NCI-H146 (cell line): ENCODE measurements at places on chromosomes 6 and 20.

DNA sequence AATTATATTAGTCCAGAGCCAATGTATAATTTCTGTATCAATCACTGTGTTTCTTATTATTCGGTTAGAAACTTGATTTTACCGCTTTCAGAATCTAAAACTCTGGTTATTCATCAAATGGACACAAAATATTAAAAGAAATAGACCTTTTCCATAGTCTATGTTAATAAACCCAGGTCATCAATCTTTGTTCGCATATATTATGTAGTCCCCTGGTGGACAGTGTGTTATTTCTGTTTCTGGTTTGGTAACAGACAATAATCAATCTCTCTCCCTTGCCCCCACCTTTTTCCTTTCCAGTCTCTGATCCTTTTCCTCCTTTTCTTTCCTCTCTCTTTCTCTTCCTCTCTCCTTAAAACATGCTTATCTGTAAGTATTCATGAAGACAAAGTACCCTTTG, 139.0 kb downstream of the FLRT3 start:
- peak; percentile 3 for DNase-seq

- DNase-seq = no peak
Measured at GRCh38 chr20:13166011-13166410, 55.1 kb upstream of the ISM1 start.

DNA sequence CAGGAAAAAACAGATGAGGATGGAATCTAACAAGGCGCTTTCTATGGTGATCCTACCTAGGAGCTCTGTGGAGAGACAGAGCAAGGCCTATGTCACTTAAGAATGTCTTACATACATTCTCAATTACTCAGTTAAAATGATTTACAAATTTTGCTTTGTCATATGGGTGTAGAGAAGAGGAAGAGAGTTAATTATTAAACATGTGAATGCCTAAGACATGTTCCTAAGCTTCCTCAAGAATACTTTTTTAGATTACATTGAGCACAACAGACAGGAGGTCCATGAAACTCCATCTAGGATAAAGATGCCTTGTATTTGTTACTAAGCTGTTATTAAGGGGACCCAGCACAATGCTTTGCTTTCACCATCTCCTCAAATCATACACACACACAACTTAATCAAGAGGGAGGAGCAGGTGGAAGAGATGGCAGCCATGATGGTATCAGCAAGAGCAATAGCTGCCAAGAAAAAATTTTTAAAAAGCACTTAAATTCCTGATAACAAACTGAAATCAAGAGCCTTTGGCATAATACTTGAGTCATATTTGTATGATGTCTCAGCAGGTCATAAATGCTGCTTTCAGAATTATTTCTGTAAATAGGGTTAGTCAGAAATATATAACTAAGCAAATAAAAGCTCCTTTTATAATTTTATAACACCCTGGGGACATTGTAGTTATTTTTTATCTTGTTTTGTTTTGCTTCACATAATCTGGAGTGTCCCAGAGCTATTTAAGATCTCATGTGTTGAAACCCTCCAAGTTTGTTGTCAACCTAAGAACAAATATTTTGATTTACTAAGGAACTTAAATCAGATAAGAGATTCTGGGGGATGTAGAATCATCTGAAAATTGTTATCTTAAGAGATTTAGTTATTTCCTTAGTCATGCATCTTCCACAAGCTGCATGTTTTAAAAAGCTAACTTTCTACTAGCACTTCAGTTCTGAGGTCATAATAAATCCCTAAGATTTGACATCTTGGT, 70.0 kb upstream of the CD2AP start:
- DNase-seq = no peak

DNA sequence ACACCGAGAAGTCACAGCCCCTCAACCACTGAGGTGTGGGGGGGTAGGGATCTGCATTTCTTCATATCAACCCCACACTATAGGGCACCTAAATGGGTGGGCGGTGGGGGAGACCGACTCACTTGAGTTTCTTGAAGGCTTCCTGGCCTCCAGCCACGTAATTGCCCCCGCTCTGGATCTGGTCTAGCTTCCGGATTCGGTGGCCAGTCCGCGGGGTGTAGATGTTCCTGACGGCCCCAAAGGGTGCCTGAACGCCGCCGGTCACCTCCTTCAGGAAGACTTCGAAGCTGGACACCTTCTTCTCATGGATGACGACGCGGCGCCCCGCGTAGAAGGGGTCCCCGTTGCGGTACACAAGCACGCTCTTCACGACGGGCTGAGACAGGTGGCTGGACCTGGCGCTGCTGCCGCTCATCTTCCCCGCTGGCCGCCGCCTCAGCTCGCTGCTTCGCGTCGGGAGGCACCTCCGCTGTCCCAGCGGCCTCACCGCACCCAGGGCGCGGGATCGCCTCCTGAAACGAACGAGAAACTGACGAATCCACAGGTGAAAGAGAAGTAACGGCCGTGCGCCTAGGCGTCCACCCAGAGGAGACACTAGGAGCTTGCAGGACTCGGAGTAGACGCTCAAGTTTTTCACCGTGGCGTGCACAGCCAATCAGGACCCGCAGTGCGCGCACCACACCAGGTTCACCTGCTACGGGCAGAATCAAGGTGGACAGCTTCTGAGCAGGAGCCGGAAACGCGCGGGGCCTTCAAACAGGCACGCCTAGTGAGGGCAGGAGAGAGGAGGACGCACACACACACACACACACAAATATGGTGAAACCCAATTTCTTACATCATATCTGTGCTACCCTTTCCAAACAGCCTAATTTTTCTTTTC, at the start of gene DCDC2:
Gene DCDC2, minus strand, starts transcription at position 724 of the 883 bp plus-strand sequence. Its CDS starts 309 bp downstream, at position 415.
- no peak for DNase-seq

GRCh38 chr6:1708820-1709219, 99.1 kb downstream of the FOXC1 start:
- DNase-seq = peak; percentile 49
